ENCODE measurements at places on chromosomes 16 and 17.

DNA sequence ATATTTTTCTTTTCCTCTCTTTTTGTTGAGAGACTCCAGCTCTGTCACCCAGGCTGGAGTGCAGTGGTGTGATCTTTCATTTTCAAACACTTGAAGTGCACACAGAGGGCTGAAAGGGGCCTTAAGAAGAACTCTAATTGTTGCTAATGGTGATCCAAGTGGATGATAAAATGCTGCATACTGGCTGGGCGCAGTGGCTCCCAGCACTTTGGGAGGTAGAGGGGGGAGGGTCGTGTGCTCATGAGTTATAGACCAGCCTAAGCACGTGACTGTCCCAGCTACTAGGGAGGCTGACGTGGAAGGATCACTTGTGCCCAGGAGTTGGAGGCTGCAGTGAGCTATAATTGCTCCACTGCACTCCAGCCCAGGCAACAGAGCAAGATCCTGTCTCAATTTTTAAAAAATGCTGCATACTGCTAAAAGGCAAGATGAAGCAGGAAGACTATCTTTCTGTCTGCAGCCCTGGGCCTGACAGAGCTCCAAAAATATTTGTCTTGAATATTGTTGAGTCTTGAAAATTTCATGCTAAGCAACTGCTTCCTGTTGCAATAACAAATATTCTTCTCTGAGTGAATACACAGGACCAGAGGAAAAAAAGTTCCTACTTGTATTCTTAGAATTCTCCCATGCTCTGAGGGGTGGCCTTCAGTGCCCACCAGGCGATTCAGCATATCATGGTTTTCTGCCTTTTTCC lies 63.7 kb upstream of the AKTIP start:
- peak; percentile 15 for DNase-seq

DNA sequence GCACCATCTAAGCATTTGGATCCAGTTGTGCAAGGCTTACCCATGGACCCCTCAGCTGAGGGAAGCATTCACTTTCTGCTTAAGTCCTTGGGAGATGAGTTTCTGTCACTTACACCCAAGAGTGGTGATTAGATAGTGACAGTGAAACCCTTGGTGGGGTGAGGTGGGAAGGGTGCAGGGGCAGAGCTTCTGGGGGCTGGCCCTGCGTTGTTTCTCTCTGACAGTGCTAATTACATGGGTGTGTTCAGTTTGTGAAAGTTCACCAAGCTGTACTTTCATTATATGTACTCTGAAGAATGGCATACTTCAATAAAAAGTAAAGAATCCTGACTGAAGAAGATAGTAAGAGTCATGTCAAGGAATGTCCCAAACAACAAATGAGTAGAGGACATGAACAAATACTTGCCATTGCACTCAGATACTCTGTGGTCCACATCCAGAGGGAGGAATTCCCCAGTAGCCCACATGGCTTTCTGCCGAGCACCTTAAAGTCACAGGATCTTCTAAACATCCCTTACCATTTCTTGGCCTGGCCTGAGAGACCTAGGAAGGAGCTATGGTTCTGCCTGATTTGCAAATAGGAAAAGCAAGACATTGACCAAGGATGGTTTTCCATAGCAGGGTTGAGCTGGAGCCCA lies 8.4 kb downstream of the CHST6 start:
- no peak for DNase-seq

DNA sequence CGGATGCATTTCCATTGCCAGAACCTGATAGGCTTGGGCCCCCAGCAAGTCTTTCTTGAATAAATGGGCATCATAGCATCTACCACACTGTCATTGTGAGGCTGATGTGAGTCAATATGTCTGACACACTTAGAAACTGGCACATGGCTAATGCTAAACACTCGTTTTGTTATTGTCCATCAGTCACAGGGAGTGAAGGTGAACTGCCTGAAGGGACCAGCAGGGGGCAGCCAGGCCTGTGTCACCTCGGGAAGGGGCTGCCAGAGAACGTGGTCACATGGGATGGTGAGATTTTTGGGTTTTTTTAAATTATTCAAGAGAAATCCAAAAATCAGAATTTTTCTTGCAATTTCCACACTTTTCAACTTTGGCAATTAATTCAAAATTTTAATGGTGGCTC lies 831 bp upstream of the RCVRN start:
- no peak for DNase-seq

DNA sequence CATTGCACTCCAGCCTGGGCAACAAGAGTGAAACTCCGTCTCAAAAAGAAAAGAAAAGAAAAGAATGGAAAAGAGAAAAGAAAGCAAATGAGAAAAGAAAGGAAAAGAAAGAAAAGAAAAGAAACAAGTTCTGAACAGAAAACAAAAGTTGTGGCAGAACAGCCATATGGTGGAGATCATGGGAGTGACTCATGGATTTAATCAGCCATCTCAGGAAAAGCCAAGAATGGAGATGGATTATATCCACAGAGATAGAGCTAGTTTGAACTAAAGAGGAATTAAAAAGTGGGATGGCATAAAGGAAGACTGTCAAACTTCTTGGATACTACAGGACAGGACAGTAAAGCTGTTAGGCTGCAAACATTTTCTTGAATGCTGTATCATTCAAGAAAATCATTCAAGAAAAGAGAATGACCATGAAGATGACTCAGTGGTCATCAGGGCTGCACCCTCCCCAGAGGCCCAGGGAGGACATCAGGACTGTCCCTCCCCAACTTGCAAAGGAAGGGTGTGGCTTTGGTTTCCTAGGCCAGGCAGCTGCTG lies 120.6 kb downstream of the USP22 start:
- peak; percentile 79 for DNase-seq

GRCh38 chr17:46100590-46100989 lies 92.6 kb downstream of the KANSL1 start:
- DNase-seq: no peak

- DNase-seq: no peak
Measured at GRCh38 chr16:65034915-65035314, 86.9 kb downstream of the CDH11 start.

DNA sequence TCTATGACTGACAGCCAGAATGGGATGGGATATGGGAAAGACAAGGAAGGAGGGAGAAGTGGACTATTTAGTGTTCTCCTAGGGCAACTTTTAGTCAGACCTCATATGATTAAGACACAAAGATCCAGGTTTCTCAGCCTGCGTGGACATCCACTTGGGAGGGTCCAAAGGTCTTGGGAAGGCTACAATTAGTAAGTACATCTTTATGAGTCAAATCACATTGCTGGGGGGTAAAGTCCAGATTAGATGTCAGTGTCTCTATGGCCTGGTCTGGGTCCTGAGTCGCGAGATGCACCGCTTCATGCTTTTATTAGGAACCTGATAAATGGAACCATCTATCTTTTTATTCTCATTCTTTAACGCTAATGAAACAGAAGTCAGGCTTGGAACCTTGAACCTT lies 378.4 kb upstream of the ASIC2 start:
- no peak for DNase-seq

DNA sequence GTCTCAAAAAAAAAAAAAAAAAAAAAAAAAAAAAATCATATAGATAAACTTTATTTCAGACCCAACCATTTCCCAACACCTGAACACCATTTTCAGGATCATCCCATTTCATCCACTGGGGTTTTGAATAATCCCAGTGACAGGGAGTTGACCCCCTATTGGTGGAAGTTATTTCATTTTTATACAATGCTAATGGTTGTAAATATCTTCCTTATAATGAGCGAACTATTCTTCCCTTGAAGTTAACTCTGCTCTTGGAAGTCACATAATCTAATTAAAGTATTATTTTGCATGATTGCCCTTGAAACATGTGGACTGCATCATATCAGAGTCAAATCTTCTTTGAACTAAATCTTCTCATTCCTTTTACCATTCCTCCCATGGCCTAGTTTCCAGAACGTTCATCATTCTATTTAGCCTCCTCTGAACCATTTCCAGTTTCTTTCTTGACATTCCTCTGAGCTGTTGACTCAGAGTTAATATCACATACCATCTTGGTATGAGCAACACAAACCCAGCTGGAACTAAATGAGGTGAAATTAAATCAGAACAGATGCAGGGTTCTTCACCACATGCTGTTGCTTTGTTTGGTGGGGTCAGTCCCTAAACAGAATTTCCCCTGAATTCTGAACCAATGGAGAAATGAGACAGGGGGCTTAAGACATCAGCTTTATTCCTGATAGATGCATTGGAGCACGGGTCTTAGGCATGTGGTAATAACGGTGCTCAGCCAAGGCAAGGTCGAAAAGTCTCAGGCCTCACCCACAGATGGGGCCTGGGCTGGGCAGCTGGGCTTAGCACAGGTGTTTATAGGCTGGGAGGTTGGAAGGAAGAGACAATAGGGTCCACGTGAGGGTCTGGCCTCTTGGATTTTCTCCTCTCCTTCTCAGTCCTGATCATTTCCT lies 8.9 kb downstream of the HSD17B2 start:
- peak; percentile 79 for DNase-seq

GRCh38 chr17:2138318-2138717 lies 83.4 kb downstream of the HIC1 start:
- peak; percentile 53 for DNase-seq

DNA sequence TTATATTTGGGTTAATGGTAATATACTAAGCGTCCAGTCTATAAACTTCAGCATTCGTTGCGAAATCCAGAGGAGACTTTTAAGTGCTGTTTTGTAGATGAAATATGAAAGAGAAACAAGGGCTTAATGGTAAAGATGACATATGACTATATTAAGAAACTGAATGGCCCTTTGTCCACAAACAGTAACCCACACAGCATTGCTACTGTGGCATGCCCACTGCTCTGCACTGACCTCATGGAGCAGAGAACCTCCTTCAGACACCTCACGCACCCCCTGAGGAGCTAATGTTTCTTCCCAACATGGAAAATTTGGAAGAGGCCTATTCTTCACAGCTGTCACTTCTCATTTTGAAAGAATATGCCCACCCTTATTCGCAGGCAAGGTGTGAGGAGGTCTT lies 26.7 kb downstream of the ASPA start:
- DNase-seq: no peak

- DNase-seq: no peak
Measured at GRCh38 chr17:48930435-48930873, 14.2 kb downstream of the SNF8 start.

DNA sequence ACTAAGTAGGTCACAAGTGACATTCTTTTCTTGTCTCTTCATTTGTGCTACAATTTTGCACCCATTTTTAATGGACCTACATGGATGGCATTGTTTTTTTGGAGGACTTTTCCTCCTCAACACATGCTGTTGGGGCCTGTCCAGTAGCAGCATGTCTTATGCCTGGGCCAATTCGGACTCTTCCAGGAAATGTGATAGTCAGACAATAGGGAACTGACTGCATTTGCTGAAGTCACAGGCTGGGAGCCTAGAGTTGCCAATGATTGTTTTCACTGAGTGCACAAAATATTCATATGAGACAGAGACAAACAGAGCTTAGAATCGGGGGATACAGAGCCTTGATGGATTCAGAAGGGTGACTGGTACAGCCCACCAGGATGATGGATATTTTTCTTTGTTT lies 867.3 kb upstream of the GOT2 start:
- no peak for DNase-seq

DNA sequence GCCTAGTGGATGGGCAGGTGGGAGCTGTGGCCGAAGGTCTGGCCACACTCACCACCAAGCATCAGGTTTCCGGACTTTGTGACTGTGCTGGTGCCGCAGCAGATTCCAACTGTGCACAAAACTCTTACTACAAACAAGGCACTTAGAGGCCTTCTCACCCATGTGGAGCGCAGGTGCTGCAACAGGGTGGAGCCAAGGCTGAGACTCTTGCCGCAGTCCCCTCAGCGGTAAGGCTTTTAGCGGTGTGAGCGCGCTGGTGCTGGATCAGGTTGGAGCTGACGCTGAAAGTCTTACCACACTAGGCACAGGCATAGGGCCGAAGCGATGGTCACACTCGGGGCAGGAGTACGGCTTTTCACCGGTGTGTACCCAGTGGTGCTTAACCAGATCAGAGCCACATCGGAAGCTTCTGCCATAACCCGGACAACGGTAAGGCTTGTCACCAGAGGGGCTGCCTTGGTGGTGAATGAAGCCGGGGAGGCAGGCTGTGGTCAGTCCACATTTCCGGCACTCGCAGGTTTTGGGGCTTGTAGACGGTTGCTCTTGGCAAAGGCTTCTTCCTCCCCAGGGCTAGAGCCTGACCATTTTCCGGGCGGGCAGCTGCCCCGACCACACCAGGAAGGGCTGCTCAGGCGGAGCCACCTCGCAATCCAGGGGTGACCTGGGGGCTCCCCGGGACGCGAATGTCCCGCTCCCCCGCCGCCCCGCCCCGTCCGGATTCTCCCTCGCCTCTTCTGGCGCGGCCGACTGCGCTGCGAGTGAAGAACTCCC lies 1.0 kb upstream of the ARMC5 start:
- no peak for DNase-seq

DNA sequence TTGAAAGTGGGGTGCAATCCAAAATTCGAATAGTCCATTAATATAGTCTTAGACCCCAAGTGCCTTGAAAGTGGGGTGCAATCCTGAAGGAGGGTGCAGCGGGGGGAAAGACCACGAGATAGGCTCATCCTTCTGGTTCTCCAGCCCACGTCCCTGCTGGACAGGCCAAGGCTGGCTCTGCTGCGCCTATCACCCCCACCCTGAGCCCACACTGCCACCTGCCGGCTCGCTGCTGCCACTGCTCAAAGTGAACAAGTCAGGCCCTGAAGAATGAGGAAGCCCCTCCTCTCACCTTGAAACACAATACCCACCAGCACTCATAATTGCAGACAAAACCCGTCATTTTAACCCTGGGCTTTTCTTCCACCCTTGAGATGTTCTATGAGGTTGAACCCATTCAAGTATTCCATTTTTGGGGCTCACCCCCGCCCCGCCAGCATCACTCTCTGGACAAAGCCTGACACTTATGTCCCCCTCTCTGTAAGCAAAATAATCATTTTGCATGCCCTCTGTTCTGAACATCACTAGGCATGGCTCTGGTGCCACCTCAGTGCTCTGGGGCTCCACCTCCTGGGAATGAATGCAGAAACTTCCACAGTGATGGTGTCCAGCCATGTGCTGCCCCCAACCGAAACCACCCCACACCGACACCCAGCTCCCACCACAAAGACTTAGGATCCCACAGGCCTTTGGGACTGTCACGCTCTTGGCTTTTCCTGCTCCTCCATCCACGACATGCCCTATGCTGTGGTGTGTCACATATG lies 56.8 kb downstream of the BEAN1 start:
- peak; percentile 67 for DNase-seq

GRCh38 chr17:73797594-73798110 lies 153.4 kb upstream of the SDK2 start:
- DNase-seq: no peak

GRCh38 chr16:25212636-25213035 lies 4.1 kb upstream of the AQP8 start:
- no peak for DNase-seq

- no peak for DNase-seq
Measured at GRCh38 chr17:15481481-15481880, 14.1 kb upstream of the CDRT4 start.

- no peak for DNase-seq
Measured at GRCh38 chr17:77264617-77265230, 124.0 kb downstream of the SEC14L1 start.

DNA sequence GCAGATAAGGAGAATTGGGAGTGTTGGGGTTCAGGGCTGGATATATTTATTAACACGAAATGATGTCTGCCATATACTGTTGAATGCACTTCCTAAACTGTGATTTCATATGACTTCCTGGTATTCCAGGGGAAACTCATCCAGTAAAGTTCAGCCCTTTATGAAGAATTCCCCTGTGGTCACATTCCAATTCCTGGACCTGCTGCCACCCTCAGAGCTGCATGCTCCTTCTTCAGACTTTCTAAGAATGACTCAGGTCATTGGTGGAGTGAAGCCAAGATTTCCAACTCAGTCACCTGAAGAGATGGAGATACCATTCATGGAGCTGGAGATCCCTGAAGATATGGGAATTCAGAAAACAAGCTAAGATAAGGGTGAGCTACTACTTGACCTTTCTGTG lies 114.2 kb upstream of the TMEM97 start:
- peak; percentile 53 for DNase-seq

GRCh38 chr17:7633093-7633492 lies 3.2 kb downstream of the SHBG start:
- no peak for DNase-seq
